Cerebellum (tissue), 4 donors: ENCODE measurements at places on chromosomes 16 and 17. TPM values are rescaled to one million over a fixed set of nuclear protein-coding genes. Genes with fewer than 3 reads are reported as not detected.

DPEP3 gene
- not detected for total RNA-seq

DNA sequence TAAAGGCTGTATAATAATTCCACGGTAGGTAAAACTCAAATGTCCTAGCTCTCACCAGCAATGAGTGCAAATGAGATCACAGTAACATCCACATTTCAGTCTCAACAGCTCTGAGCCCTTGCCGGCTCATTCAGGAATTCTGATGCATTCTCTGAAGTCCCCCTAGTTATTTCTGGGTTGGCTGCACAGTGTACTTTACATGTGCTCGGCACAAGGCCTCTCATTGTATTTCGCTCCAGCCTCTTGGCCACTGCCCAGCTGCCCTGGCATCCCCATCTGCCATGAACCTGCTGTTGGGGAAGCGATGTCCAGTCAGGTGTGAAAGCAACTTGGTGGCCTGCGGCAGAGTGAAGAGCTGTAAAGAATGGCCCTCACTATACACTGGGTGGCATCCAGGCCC lies 14.3 kb downstream of the PRCD start:
- DNase-seq = peak; percentile 72

GRCh38 chr17:48427598-48427997 lies 2.4 kb downstream of the SKAP1 start:
- no peak for DNase-seq

GRCh38 chr17:72556944-72557826 lies 436.4 kb downstream of the SOX9 start:
- peak; percentile 58 for DNase-seq

DNA sequence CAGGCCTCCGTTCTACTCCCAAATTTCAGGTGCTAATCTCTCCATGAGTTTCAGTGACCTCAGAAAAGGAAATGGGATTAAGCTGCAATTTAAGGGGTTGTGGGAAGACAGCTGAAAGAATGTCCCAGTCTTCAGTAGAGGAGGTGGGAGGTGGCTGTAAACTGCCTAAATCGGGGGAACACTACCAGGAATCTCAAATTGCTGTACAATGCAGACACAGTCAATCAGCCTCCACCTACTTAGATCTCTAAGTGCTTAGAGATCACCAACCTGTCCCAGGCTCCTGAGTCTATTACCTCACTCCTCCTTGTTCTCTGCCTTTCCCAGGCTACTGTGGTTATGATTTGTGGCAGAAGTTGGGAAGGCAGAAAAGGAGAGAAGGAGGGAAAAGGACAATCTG lies 8.3 kb upstream of the TBX21 start:
- DNase-seq = no peak
